ENCODE measurements at places on chromosomes 16 and 17. TPM values are rescaled to one million over a fixed set of nuclear protein-coding genes. Genes with fewer than 3 reads are reported as not detected.

The FBXO39 gene
- total RNA-seq, result 0.49 TPM

The CLUH gene
- 63.5 TPM for total RNA-seq

The CDH8 gene
- total RNA-seq, result 0.78 TPM

The MEOX1 gene
- 1.5 TPM for total RNA-seq

The KIF2B gene
- not detected for total RNA-seq

The EPN3 gene
- 0.09 TPM for total RNA-seq

The CD300LB gene
- total RNA-seq, result 1.3 TPM

The CLEC3A gene
- total RNA-seq, result not detected

The IL17C gene
- total RNA-seq, result not detected

The TMC5 gene
- total RNA-seq, result 68.7 TPM

The NUP93 gene
- total RNA-seq, result 57.2 TPM

All from upper lobe of right lung (tissue), 1 donor.